ENCODE measurements at places on chromosomes 16 and 17.

DNA sequence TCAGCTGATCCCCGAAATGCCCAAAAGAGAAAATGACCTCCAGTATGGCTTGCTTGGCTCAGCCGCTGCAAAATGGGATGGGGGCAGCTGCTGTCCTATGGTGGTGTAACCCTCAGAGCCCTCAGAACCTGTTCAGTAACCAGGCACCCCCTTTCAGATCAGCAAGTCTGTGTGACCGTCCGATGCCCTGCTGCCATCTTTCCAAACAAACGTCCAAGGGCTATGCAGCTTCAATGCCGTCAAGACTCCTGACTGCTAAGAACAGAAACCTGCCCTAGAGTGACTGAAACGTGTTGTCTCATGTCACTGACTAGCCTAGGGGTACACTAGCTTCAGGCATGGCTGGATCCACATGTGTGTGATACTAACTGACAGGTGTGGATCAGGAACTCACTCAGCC, 70.4 kb downstream of the GNAO1 start:
- no peak for DNase-seq

GRCh38 chr17:8726941-8727555, 17.6 kb downstream of the CCDC42 start:
- no peak for DNase-seq

DNA sequence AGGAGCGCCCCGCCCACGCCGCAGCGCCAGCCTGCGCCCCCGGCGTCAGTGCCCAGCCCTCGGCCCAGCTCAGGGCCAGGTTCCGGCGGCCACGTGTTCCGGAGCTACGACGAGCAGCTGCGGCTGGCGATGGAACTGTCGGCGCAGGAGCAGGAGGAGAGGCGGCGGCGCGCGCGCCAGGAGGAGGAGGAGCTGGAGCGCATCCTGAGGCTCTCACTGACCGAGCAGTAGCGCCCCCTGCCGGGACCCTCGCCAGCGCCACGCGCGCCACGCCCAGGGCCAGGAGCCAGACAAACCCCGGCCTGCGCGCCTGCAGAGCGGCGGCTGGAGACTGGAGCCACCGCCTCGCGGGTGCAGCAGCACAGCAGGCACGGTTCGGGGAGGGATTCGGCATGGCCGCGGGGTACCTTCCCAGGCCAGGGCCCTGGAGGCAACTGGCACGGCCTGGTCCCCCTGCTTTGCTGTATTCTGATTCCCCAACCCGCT, 9.3 kb downstream of the CORO6 start:
- no peak for DNase-seq

DNA sequence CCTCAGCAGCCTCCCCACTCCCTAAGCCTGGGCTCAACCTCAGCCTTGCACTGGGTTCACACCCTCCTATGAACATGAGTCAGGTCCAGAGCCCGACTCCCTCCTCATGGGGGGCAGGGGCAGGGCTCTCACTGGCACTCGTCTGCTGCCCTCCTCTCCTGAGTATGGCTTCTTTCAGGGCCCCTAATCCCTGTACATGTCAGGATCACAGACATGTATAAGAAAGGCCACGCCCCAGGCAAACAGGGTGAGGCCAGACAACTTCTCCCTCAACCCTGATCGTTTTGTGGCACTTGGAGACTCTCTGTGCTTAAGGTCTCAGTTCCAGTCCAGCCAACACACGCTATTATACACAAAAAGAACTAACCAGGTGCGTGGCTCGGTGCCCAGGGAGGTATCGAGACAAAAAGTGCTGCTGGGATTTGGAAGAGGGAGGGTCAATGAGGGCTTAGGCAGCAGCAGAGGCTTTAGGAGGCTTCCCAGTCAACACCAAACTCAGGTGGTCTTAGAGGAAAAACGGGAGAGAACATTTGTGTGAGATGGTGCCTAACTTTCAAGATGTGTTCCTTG, 45.2 kb downstream of the CMTM3 start:
- DNase-seq, result peak; percentile 18

GRCh38 chr16:69417520-69418199, 6.8 kb upstream of the CYB5B start:
- no peak for DNase-seq

- no peak for DNase-seq
Measured at GRCh38 chr16:26717826-26718225, 348.9 kb upstream of the C16orf82 start.

DNA sequence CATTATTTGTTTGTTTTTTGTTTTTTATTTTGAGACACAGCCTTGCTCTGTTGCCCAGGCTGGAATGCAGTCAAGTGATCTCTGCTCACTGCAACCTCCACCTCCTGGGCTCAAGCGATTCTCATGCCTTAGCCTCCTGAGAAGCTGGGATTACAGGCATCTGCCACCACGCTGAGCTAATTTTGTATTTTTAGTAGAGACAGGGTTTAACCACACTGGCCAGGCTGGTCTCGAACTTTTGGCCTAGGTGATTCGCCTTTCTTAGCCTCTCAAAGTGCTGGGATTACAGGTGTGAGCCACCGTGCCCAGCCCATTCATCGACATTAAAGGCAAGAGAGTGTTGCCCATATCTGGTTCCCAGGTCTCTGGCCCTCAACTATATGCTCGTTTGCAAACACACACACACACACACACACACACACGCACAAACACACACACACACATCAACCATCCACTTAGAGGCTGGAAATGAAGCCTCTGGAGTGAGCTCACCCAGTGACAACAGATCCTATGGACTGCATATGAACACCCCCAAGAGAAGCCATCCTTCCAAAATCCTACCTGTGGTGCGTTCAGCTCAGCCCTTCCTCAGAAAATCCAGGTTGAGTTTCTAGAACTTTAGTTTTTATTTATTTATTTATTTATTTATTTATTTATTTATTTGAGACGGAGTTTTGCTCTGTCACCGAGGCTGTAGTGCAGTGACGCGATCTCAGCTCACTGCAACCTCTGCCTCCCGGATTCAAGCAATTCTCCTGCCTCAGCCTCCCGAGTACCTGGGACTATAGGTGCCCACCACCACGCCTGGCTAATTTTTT, 12.3 kb upstream of the SEPHS2 start:
- no peak for DNase-seq

- no peak for DNase-seq
Measured at GRCh38 chr16:68659412-68660358, 14.6 kb downstream of the CDH3 start.

DNA sequence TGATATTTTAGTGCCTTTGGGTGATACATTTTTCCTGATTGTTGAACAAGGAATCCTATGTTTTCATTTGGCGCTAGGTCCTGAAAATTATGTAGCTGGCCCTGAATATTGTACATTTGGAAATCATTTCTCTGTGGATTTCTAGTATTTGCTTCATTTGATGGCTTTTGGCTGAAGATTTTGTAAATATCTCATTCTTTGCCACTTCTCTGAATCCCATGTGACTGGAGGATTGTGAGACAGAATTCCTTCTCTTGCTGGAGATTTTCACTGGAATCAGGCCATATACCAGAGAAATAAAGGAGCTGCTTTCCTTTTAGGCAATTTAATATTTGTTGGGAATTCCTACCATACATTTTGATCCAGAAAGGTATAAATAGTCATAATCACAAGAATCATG, 8.6 kb downstream of the KRT28 start:
- no peak for DNase-seq
